ENCODE measurements at places on chromosomes 2 and 18.

GRCh38 chr2:212489719-212490346 lies 48.8 kb downstream of the ERBB4 start:
- DNase-seq, result no peak

DNA sequence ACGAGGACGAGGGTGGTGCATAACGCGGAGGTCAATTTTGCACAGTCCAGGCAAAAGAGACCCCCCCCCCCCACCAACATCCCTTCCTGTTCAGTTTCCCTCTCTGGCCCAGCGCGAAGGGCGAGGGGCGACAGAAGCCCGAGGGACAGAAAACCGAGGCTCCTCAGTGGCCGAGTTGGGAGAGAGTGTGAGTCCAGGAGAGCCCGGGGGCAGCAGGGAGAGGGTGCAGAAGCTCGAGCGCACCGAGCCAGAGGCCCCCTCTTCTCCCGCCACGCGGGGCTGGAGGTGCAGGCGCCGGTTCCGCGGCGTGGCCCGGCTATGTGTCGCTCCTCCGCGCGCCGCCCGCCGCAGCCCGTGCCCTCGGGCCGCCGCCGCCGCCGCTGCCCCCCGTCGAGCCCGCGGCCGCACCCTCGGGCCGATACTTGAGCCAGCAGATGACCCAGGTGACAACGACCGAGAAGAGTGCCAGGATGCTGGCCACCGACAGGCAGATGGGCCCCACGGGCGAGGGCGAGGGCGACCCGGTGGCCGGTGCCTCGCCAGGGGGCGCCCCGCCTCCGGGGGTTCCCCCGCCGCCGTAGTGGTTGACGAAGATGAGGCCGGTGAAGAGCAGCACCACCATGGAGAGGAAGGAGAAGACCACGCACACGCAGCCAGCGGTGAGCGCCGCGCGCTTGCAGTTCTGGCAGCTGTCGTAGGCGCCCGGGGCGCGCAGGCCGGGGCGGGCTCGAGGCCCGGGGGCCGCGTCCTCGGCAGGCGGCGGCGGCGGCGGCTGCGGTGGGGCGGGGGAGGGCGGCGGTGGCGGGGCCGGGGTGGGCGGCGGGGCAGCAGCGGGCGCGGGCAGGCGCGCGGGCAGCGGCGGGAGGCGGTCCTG lies 20.2 kb upstream of the PAX3 start:
- peak; percentile 43 for DNase-seq

DNA sequence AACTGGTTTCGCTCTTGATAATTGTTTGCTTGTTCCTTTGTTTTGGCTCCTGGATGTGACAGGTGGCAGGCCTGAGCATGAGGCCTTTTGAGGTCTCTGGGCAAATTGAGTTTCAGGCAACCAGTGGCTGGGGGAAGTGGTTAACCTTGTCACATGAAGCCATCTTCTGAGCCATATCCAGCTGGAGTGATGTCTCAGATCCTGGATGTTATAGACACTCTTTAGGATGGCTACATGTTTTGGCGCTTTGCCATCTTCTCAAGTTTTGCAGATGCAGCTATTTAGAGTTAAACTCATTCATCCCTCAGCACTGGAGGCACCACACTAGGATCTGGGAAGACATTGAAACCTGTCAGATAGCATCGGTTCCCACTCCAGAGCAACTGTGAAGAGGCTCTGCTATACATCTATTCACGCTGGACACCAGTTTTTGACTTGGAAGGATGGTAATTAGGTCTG lies 25.3 kb upstream of the TACR1 start:
- no peak for DNase-seq

DNA sequence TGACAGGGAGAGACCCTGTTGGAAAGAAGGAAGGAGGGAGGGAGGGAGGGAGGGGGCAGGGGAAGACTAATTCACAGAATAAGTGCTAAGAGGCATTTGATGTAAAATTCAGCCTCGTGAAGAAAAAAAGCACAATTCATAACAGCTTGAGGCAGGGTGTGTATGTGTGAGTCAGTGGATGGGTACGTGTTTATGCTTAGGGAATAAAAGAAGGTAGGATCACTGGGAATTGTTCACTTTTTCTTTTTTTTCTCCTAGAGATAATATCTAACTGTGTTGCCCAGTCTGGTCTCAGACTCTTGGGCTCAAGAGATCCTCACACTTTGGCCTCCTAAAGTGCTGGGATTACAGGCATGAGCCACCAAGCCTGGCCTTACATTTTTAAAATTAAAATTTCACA lies 39.2 kb downstream of the WDR33 start:
- no peak for DNase-seq

GRCh38 chr2:177550264-177551200 lies 158.0 kb downstream of the AGPS start:
- DNase-seq, result no peak

GRCh38 chr18:48991319-48991660 lies 40.5 kb upstream of the SMAD7 start:
- no peak for DNase-seq

GRCh38 chr2:205511641-205512040 lies 170.7 kb upstream of the NRP2 start:
- DNase-seq, result no peak

DNA sequence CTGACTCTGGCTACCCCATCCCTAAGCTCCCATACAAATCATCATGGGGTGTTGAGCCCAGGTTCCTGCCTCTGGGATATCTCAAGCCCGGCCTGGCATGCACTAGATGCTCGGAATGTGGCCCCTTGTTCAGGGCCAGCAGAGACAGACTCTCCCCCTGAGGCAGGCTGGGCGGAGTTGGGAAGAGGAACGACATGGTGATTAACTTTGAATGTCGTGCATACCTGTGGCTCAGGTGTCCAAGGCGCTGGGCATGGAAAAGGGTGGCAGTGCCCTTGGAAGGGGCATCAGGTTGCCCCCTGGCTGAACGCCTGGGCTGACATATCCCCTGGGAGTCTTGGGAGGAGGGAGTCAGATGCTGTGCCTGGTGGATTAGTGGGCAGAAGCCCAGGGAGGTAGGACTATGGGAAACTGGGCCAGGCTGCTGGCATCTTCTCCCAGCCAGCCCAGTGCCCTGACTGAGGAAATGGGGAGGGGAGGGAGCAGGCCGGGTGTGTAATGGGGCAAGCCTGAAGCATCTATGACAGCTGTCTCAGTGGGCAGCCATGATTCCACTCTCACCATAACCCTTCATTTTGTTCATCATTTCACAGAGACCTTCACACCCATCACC lies 57.8 kb upstream of the OTOF start:
- DNase-seq, result no peak

GRCh38 chr18:54150226-54150625 lies 74.2 kb downstream of the MBD2 start:
- no peak for DNase-seq

DNA sequence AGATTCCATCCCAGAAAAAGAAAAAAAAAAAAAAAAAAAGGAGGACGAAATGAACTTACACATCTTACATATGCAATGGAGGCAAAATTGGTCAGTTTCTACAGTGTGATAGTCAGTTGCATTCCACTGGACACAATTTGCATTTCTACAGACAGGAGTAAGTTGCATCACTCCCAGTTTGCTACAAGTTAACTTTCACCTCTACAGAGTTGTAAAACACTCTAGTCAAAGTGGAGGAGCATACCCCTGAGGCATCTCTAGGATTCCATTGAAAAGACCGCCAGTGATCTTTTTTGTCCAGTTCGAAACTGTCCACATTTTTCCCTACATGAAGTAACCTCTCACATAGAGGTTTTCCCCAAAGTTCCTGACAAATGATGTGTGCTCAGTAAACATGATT lies 202.8 kb downstream of the VAPA start:
- no peak for DNase-seq

GRCh38 chr2:74399785-74400184 lies 19.7 kb upstream of the DCTN1 start:
- peak; percentile 60 for DNase-seq

- DNase-seq, result no peak
Observed at GRCh38 chr2:23595601-23596251, 210.7 kb downstream of the KLHL29 start.

GRCh38 chr2:99868260-99868659 lies 274.1 kb downstream of the AFF3 start:
- no peak for DNase-seq

- no peak for DNase-seq
Observed at GRCh38 chr18:55425698-55426097, 162.3 kb downstream of the TCF4 start.

DNA sequence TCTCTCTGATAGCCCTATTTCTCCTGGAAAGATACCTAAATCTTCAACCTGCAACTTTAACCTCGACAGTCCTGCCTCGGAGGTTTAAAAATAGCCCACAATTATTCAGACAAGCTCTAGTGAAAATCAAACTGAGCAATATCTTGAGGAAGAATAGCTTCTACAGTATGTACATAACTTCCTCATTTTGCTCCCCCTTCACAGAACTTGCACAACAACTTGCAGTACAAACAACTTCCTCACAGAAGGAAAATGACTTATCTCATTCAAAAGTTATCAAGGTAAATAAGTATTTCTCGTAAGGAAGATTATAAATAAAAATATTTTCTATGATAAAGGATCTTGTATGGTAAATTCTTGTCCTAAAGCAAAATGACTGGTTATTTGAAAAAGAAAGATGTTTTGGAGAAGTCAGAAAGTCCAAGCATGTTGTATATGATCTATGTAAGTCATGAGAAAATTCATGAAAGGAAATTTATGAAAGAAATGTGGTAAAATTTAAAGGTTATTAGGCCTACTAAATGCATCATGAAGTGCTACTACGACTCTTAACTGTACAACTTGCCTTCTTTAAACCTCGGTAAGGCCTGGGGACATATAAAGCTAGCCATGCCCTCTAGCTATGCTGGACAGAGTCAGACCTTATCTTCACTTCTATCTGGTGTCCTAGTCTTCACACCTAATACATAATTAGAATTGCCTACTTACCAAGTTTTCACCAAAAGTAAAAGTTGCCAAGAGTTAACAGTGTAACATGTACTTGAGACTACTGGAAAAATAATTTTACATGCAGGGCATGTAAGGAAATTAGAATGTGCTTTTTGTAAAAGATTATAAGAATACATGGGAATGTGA lies 394.5 kb downstream of the DLGAP1 start:
- no peak for DNase-seq

- DNase-seq, result no peak
Observed at GRCh38 chr2:5915881-5916310, 223.7 kb downstream of the SOX11 start.

GRCh38 chr18:68703326-68703725 lies 11.6 kb downstream of the TMX3 start:
- no peak for DNase-seq

DNA sequence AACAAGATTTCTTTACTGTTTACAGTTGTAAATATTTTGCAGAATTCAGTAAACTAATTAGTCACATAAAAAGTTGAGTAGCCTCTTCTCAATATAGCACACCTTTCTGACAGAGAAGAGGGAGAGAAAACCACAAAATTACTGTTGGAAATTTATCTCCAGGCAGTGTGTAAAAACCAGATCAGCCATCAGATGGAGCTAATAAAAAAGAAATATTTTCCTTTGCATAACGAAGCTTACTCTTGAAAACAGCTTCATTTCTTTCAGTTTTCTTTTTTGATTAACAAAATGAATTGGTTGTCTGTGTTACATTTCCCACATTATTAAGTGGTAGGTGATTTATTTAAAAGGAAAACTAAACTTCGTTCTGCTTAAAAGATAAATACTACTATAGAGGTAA lies 259.3 kb upstream of the KCNJ3 start:
- no peak for DNase-seq

- DNase-seq, result no peak
Observed at GRCh38 chr2:206521612-206522011, 78.3 kb downstream of the ADAM23 start.

Data from CD4-positive, alpha-beta T cell treated with Interleukin-21 for 1 hour (primary cell).